ENCODE measurements at places on chromosomes 3 and 15.

DNA sequence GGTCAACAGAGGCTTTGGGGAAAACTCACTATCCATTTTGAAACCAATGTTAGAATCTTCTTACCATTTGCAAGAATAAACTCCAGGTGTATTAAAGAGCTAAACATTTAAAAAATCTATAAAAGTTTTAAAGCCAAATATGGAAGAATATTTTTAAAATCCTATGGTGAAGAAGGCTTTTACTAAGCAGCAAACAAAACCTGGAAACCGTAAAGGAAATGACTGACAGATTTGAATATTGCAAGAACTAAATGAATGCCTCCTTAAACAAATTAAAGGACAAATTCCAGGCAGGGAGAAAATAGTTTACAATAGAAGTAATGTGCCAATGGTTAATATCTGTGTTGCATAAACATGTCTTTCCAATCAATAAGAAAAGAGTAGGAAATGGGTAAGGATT is 68.1 kb downstream of the KLF15 start:
- DNase-seq, result no peak

DNA sequence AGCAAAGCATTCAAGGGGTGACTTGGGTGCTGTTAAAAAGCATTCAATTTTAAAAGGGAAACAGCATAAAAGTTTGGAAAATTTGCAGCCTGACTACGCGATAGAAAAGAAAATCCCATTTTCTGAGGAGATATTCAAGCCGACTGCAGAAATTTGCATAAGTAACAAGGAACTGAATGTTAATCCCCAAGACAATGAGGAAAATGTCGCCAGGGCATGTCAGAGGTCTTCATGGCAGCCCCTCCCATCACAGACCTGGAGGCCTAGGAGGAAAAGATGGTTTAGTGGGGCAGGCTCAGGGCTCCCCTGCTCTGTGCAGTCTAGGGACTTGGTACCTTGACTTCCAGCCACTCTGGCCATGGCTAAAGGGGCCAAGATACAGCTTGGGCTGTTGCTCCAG is 93.1 kb downstream of the ISL2 start:
- no peak for DNase-seq

- DNase-seq, result no peak
These were observed 26.8 kb downstream of the TIMMDC1 start for GRCh38 chr3:119524931-119525662.

DNA sequence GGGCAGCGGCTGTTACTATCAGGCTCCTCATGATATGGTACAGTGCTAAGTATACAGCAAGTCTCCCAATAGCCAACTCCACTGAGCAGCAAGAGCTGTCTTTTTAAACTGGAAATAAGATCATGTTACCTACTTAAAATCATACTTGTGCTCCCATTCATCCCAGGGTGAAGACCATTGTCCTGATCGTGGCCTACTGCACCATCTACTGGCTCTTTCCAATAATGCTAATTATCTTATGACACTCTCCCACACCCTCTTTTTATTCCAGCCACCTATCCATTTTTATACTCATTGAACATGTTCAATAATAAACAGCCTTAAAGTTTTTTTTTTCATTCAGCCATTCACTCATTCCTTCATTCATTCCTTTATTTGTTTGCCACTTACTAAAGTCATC is 117.7 kb downstream of the GBE1 start:
- no peak for DNase-seq

GRCh38 chr3:104907507-104907906 is 459.2 kb upstream of the ALCAM start:
- DNase-seq, result no peak

GRCh38 chr15:83015361-83015760 is 3.9 kb upstream of the C15orf40 start:
- DNase-seq, result no peak

GRCh38 chr3:47404955-47405790 is 24.4 kb downstream of the PTPN23 start:
- no peak for DNase-seq

DNA sequence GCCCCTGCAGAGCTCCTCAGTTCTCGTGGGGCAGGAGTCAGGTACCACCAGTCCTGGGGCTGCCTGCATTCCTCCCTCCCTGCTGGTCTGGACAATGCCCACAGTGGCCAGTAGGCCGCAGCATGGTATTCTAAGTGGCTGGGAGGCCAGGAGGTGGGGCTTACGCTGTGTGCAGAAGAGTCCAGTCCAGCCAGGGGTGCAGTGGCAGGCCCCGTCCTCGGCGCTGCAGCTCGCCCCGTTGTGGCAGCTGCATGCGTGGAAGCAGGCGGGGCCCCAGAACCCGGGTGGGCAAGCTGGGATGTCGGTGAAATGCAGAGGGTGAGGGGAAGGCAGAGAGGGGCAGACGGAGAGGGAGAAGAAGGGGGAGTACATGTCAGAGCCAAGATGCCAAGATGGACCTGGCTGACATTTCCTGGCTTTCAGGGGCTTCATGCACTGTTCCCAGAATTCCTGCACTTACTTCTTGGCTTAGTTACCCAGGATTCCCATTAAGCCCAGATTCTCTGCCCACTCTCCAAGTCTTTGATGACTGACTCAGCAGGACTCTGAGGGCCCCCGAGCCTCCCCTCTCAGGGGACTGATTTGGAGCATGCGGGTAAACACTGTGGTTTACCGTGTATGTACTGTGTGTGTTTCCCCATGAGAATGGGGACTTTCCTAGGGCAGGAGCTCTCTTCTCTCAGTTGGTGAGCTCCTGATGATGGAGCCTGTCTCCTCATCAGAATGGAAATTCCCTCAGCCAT is 47.5 kb downstream of the RAB11A start:
- DNase-seq, result peak; percentile 80

- peak; percentile 79 for DNase-seq
These were observed 69.8 kb downstream of the HES1 start for GRCh38 chr3:194205675-194206133.

GRCh38 chr3:171364500-171364899 is 95.7 kb downstream of the TNIK start:
- DNase-seq, result no peak

- DNase-seq, result no peak
These were observed 8.9 kb downstream of the IQSEC1 start for GRCh38 chr3:13064159-13064868.

DNA sequence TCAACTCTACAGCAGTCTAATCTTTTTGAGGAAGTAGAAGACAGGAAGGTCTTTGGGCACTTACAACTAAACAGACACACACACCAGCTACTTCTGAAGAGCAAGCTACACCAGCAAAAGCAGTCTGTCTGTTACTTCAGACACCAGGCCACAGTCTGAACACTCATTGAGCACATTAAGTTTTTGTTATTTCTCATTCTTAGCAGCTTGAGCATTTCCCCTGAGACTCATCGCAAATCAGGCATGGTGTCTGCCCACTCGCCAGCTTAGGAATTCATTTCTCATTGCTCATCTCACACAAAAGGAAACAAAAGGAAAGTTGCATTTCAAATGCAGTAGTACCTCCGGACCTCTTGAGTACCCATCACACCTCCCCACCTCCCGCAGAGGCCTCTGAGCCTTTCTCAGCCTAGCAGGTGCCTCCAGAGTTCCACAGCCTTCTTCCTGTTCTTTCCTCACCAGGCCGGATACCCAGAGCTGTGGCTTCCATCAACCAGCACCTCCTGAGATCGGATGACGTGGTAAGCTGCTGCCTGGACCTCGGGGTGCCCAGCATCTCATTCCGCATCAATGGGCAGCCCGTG is 302.0 kb downstream of the RYR3 start:
- DNase-seq, result no peak

GRCh38 chr3:73786321-73786807 is 161.6 kb upstream of the PDZRN3 start:
- no peak for DNase-seq

GRCh38 chr15:70278644-70279043 is 180.9 kb upstream of the TLE3 start:
- DNase-seq, result no peak

Data from retina (tissue), 1 donor.